ENCODE measurements at places on chromosomes 5 and 9.

GRCh38 chr5:121918238-121918637 lies 43.5 kb upstream of the SRFBP1 start:
- no peak for DNase-seq

- DNase-seq, result no peak
Observed at GRCh38 chr5:133843911-133844310, 124.5 kb downstream of the C5orf15 start.

- DNase-seq, result no peak
Observed at GRCh38 chr9:94758880-94759279, 32.4 kb downstream of the AOPEP start.

GRCh38 chr5:1156754-1157460 lies 44.5 kb upstream of the SLC6A19 start:
- DNase-seq, result no peak

GRCh38 chr9:8825585-8826147 lies 1026.1 kb upstream of the DMAC1 start:
- no peak for DNase-seq

GRCh38 chr9:38659538-38659937 lies 39.1 kb upstream of the ANKRD18A start:
- no peak for DNase-seq

DNA sequence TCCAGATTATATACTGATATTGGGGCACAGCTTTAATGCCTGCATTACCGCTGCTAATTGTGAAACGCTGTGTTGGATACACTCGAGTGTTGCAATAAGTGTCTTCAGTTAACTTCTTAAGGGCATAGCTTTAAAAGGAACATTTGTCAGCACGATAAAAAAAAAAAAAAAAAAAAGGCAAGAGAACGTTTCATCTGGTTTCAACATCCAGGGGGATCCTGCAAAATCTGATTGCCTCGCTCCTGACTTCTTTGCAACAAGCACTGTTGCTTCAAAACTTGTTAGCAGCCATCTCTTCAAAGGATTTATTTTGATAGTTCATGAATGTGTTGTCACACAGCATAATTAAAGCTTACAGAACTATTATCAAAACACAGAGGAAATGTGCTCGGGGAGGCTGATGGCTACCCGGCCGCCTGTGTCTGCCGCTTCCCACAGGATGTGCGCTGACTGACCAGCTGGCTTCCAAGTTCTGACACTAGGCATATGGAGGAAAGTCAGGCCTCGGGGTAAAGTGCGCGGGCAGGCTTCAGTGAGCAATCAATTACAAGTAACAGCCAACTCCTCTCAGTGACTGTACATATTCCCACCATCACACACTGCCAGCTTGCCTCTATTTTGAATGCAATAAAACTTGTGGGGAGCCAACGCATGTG lies 77.7 kb downstream of the EBF1 start:
- no peak for DNase-seq

GRCh38 chr5:124957063-124957462 lies 210.6 kb upstream of the ZNF608 start:
- no peak for DNase-seq

GRCh38 chr9:20604562-20604961 lies 17.7 kb downstream of the MLLT3 start:
- DNase-seq, result no peak

- no peak for DNase-seq
Observed at GRCh38 chr5:80369521-80369920, 38.3 kb upstream of the ZFYVE16 start.

DNA sequence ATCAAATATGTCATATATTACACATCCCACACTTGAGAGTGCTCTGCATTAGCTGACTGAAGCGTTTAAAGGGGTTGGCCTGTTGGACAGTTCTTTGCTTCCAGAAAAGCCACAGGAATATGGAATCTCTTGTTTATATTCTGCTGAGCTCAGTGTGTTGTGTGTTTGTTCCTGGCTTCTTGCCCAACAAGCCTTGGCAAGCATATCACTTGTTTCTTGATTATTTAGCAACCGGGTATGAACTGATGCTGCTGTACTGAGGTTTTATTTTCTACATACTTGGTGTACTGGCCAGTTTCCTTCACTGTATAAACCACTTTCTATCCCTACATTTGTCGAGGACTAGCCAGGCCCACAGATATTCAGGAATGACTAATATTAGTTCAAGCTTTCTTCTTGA lies 378.9 kb downstream of the KCTD16 start:
- peak; percentile 11 for DNase-seq

- no peak for DNase-seq
Observed at GRCh38 chr9:101736717-101737116, 1.7 kb downstream of the GRIN3A start.

GRCh38 chr9:69569738-69570451 lies 102.3 kb downstream of the APBA1 start:
- DNase-seq, result no peak

DNA sequence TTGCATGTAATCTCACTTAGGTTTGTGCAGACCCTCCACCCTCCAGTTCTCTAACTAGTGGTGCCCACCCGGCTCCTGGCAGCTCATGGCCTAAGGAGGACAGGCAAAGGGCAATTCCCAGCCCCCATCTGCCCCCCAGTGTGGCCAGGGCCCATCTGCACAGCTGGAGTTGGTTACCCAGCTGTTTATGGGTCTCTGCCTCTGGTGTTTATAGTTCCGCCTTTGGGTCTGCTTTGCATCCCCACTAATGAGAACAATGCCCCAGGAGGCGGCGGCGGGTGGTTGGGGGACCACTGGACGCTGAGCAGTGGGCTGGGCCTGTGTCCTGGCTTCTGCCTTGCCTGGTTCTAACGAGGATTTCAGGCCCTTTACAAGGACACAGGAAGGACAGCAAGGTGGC lies 62.4 kb downstream of the NDST1 start:
- DNase-seq, result no peak

DNA sequence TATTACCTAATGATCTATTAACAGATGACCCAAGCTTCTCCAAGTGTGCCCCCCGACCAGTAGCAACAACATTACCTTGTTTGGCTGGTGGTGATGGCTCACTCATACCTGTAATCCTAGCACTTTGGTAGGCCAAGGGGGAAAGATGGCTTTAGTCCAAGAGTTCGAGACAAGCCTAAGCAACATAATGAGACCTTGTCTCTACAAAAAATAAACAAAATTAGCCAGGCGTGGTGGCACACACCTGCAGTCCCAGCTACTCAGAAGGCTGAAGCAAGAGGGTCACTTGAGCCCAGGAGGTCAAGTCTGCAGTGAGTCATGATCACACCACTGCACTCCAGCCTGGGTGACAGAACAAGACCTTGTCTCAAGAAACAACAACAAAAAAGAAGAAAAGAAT lies 62.9 kb downstream of the GCNT1 start:
- no peak for DNase-seq

GRCh38 chr5:149749481-149750365 lies 19.6 kb downstream of the PPARGC1B start:
- DNase-seq, result no peak

DNA sequence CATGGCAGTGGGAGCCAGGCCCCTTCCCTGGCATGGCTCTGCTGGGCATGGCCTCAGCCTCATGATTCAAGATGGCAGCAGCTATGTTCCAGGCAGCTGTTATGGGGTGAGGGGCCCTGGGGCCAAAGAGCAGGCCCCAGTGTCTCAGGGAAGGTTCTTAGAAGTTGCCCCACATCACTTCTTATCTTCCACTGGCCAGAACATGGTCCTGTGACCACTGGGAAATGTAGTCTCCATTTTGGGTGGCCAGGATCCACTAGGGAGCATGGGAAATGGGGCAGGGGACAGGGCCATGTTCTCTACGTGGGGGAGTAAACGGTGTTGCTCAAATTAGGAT lies 18.3 kb downstream of the SUSD3 start:
- no peak for DNase-seq

DNA sequence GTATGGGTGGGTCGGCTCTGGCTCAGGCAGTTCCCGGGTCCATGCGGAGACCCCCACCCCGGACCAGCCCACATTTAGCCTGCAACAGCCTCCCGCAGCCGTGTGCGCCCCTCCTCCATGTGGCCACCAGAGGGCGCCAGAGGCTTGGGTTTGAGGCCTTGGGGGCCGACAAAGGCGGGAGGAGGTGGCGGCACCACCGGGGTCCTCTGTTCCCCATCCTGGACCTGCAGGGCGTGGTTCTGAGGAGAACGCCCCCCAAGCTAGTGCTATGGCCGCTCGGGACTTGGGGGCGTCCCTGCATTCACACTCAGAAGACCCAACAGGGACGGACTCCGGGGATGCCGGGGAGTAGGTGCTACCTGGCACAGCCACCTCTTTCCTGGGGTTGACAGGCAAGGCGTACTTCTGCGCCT lies 16.5 kb downstream of the ASS1 start:
- peak; percentile 21 for DNase-seq

DNA sequence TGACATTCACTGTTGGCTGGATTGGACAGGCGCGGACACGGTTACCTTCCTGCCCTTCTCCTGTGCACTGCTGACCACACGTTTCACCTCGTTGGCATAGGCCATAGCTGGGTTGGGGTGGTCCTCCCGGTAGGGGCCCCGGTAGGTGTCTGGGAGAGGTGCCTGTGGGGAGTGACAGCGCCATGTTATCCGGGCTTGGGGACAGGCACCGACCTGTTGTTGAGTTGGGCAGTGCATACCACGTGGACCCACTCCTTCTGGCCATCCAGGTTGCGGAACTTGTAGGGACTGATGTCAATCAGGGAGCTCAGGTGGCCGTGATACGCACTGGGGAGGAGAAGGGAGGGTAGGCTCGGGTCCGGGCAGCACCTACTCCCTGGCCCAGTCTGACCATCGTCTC lies 8.2 kb downstream of the PHYKPL start:
- no peak for DNase-seq

DNA sequence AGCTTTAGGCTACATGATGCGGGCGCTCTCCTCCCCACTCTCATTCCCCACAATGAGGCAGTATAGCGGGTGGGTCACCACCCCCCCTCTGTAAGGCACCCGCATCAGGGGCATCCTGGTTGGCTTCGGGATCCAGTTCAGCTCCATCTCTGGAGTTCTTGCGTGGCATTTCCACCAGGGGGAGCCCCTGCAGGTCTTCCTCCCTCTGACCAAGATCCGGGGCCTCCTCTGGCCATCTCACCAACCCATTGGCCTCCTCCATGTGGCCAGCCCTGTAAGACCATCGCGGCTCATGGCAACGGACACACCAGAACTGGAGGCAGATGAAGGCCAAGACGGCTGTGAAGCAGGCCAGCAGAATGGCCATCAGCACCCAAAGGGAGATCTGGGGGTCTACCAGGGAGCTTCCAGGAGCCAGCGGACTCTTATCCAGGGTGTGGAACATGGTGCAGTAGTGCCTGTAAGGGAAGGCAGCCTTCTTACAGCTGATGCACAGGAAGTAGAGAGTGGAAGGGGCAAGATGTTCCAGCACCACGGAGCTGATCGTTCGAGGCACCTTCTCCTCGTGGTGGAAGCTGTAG lies 77.0 kb downstream of the CYFIP2 start:
- DNase-seq, result no peak

GRCh38 chr5:178360926-178361235 lies 128.3 kb upstream of the PHYKPL start:
- no peak for DNase-seq

- DNase-seq, result no peak
Observed at GRCh38 chr9:82354279-82354659, 365.7 kb downstream of the SPATA31D1 start.

- no peak for DNase-seq
Observed at GRCh38 chr9:92189782-92190535, 74.7 kb upstream of the SPTLC1 start.

GRCh38 chr9:32570262-32570661 lies 2.7 kb downstream of the NDUFB6 start:
- no peak for DNase-seq

GRCh38 chr9:89078421-89078820 lies 87.2 kb downstream of the S1PR3 start:
- no peak for DNase-seq

- DNase-seq, result peak; percentile 23
Observed at GRCh38 chr5:31531543-31531887, 378 bp downstream of the DROSHA start.

- DNase-seq, result no peak
Observed at GRCh38 chr9:15295761-15296405, 11.1 kb downstream of the TTC39B start.

DNA sequence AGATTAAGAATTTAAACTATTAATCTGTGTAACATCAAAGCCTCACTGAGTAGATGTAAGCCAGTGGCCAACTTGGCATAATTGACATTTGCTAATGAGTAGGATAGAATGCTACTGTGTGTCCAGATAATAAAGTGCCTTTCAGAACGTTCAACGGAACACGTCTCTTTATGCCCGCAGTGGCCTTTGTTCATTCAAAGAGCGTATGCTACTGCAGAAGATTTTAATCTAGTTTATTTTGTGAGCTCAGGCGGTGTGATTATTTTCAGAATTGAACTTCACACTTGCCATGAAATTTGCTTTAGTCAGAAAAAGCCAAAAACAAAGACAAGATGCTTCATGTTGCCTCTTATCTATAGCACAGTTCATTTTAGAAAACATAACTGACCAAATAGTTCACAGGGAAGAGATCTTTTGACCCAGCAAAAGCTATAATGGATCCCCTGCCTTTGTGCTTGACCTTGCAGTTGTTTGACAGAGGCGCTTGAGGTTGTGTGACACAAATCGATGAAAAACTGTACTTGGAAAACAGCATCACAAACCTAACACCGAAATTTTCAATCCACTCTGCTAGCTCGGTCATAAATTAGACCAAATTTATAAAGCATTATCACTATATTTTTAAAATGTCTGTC lies 530.9 kb upstream of the TYRP1 start:
- no peak for DNase-seq

GRCh38 chr5:10161778-10162177 lies 87.9 kb downstream of the ATPSCKMT start:
- no peak for DNase-seq

- DNase-seq, result no peak
Observed at GRCh38 chr9:79977074-79977435, 405.3 kb downstream of the TLE4 start.

DNA sequence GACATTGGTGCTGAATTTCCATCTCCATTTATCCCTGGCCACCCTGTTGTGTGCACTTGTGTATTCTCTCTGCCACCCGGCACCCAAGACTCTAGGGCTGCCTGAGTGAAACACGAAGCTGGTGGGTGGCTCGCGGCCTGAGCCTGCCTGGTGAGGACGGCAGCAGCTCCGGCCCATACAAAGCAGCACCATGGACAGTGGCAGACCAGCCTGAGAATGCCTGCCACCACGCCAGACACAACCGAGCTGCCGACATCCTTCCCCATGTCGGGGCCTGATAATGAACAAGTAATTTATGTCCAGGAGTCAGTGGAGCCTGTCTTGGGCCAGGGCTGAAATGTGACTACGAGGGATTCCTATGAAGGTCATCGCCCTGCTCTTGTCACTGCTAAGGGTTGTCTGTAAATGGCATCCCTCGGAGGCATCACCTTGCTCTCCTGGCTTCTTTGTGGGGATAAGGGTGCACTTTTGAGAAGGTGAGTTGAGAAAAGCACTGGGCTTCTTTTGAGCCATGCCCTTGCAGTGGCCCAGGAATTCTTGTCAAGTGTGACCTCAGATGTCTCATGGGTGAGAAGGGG lies 175.7 kb downstream of the MELK start:
- no peak for DNase-seq

Measured in amygdala (tissue), 56 donors.